Activated CD4-positive, alpha-beta memory T cell treated with anti-CD3 and anti-CD28 coated beads, Interleukin-2, amount 10 ng/mL, durations not matched to agents 7 days and 5 days (primary cell): ENCODE measurements at places on chromosomes 12 and 14. TPM values are rescaled to one million over a fixed set of nuclear protein-coding genes. Genes with fewer than 3 reads are reported as not detected.

- no peak overlapping the region for H3K27ac ChIP-seq
- H3K27me3 ChIP-seq: no peaks in the 10 kb centered on the region
- H3K36me3 ChIP-seq: no peaks in the 10 kb centered on the region
- no peak for DNase-seq
- peaks cover 18% of the 10 kb centered on the region for H3K4me1 ChIP-seq
These were observed 14.0 kb downstream of the CPM start for GRCh38 chr12:68918960-68919359.

DNA sequence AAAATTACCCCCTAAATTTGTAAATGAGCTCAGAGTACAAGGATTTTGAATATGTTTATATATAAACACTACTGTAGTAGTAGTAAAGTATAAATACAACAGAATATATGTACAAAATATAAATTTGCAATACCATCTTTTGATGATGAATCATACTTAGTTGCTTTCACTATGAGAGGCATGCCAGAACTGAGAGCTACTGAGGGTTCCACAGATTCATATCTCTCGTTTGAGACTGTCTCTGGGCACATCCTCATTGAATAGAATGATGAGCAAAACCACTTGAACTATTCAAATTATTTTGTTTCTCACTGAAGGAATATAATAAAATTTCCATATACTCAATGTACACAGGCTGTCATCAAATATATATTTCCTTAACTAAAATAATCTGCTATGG lies 417.6 kb downstream of the NAV3 start:
- H3K27ac ChIP-seq: no peak overlapping the region
- H3K4me1 ChIP-seq: no peaks in the 10 kb centered on the region
- DNase-seq: no peak

DNA sequence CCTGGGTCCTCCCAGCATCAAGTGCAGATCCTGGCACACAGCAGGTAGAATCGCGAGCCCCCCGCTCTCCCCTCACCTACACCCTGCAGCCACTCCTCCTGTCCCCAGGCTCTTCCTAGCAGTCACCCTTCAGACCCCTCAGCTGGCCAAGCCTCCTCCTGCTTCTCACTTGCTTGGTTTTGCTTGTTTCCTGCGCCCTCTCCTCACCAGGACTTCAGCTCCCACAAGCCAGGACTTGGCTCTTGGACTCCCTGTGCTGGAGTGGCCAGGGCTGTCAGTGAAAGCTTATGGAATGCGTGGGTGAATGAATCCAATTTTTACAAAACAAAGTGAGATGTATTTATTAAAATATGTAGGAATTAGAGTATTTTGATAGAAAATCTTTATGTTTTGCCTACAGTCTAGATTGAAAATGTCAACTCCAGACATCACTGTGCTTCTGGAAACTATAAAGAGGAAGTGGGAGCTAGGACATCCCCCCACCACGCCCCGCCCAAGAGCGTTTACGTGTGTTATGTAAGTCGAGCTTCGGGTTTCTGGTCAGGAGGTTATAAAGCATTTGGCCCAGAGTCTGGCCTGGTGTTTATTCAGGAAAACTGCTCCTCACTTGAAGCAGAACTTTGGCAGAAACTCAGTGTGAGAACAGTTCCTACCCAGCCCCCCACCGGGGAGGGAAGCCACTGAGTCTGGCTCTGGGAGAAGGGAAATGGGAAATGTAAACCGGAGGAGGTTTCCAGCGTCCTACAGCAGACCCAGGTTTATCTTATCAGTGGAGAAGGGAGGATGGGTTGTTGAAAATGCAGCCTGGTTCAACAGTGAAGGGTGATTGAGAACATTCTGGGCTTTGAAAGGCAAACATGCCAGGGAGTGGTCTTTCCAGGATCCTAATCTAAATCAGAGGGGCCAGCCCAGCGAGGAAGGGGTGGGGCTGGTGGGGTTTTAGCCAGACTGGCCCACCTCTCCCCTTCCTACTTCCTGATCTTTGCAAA lies 8.8 kb downstream of the ALDH2 start:
- peaks cover 3% of the 10 kb centered on the region for H3K4me1 ChIP-seq
- no peak overlapping the region for H3K4me3 ChIP-seq
- H3K36me3 ChIP-seq: no peaks in the 10 kb centered on the region
- no peak overlapping the region for H3K27ac ChIP-seq

- no peak for DNase-seq
- no peak overlapping the region for H3K27ac ChIP-seq
- H3K4me3 ChIP-seq: no peak overlapping the region
- no peaks in the 10 kb centered on the region for H3K27me3 ChIP-seq
- H3K36me3 ChIP-seq: peaks cover 2% of the 10 kb centered on the region
- H3K4me1 ChIP-seq: peaks cover 9% of the 10 kb centered on the region
These were observed 55.7 kb downstream of the ERC1 start for GRCh38 chr12:1046727-1047126.

GRCh38 chr12:27277846-27278260 lies 33.8 kb downstream of the STK38L start:
- no peak overlapping the region for H3K4me3 ChIP-seq
- peaks cover 11% of the 10 kb centered on the region for H3K4me1 ChIP-seq
- no peaks in the 10 kb centered on the region for H3K36me3 ChIP-seq
- no peak for DNase-seq
- H3K27ac ChIP-seq: no peak overlapping the region

GRCh38 chr14:76314521-76315034 lies 61.4 kb upstream of the ESRRB start:
- H3K4me1 ChIP-seq: no peaks in the 10 kb centered on the region
- H3K36me3 ChIP-seq: no peaks in the 10 kb centered on the region
- H3K27me3 ChIP-seq: peaks cover 42% of the 10 kb centered on the region
- H3K4me3 ChIP-seq: no peak overlapping the region
- no peak overlapping the region for H3K27ac ChIP-seq

DNA sequence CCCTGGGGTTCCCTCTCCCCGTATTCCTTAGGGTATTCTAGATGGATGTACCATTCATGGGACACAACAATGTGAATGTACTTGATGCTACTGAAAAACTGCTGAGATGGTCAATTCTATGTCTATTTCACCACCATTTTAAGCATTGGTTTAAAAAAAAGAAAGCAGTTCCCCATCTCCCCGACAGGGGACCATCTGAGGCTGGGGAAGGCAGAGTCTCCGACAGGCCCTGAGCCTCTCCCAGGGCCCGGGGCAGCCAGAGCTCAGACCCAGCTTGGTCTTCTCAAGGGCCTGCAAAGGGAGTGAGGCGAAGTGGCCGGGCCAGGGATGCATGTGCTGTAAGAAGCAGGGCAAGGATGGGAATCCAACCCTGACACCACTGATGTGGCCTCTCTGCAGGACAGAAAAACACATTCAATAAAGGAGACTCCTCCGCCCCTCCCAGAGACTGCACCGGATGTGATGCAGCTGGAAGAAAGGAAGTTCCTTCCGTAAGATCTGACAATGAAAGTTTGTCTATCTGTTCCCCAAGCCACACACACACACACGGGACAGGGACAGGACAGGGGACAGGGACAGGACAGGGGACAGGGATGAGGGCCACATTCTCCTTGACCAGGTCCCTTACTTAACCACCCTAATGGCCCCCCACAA lies 234.1 kb downstream of the BCL11B start:
- no peak overlapping the region for H3K4me3 ChIP-seq
- no peaks in the 10 kb centered on the region for H3K27me3 ChIP-seq
- H3K36me3 ChIP-seq: no peaks in the 10 kb centered on the region
- H3K4me1 ChIP-seq: no peaks in the 10 kb centered on the region
- H3K27ac ChIP-seq: no peak overlapping the region

Gene CIROP
- not detected for total RNA-seq

Gene OR4K2
- total RNA-seq: not detected

Gene IFI27
- 186 TPM for total RNA-seq

Gene B4GALNT1
- 1.8 TPM for total RNA-seq

Gene EID3
- 3.4 TPM for total RNA-seq
